ENCODE measurements at places on chromosomes 13 and 19.

- no peak for DNase-seq
Observed at GRCh38 chr19:4007836-4008539, 452 bp downstream of the PIAS4 start.

DNA sequence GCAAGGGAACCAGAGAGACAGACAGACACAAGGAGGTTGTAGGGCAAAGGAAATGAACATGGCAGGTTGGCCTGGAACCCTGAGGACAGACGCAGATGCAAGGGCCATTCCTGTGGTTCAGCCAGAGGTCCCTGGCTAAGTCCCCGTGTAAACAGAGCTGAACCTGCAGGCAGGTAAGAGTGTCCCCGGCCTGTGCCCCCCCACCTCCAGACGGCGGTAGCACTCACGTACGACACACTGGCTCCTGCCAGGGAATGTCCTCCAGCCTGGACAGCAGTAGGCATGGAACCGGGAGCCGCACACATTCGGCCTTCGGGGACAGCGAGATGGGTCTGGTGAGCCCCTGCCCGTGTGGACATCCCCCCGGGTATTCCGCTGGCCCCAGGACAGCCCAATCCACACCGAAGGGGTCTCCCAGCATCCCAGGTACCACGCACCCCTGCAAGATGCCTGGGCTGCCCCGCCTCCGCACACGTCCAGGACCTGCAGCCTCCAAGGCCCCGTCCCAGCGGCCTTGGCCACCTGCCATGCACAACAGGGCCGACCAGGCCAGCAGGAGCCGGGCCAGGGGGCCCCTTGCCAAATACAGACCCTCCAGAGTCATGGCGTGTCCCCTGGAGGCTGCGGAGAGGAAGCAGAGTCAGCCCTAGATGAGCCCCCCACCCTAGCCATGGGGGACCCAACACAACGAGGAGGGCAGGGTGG lies 2.4 kb downstream of the FBN3 start:
- no peak for DNase-seq

GRCh38 chr19:10683064-10683426 lies 18.2 kb upstream of the QTRT1 start:
- no peak for DNase-seq

DNA sequence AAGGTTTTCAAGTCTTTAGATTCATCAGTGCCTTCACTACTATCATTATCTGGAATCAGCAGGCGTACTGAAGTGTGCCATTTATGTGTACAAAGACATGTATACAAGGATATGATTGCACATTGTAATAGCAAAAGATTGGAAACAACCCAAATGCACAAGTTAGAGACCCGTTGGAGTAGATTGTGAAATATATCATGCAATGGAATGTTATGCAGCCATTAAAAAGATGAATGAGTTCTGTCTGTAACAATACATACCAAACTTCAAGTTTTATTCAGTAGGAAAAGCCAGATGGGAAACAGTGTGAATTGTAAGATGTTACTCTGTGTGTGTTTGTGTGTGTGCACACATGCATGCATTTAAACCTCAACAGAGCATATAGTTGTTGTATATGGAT lies 97.9 kb downstream of the DGKH start:
- DNase-seq = no peak

GRCh38 chr13:79320433-79320832 lies 85.6 kb downstream of the RBM26 start:
- DNase-seq = no peak

DNA sequence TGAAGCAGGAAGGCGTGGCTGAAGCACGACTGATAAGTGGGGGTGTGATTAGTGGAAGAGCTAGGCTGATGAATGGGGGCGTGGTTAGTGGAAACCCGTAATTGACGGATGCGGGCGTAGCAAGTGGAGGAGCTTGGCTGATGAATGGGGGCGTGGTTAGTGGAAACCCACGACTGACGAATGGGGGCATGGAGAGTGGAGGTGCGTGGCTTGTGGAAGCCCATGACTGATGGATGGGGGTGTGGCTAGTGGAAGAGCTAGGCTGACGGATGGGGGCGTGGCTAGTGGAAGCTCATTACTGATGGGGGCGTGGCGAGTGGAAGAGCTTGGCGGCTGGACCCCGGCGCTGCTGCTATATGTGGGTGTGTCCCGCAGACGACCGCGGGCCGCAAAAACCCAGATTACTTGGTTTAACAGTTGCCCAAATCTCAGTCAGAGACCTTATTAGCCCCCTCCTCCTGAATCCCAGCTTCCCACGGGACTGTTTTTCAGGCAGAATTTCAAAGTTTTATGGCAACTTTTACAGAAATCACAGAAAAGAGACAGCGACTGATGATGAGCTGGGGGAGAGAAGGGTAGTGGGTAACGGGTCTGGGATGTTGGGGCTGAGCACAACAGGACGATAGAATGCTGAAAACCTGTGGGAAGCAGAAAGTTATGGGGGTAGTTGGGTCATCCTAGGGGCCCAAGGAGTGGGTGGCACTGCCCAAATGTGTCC lies 9.0 kb upstream of the MEIS3 start:
- peak; percentile 89 for DNase-seq

DNA sequence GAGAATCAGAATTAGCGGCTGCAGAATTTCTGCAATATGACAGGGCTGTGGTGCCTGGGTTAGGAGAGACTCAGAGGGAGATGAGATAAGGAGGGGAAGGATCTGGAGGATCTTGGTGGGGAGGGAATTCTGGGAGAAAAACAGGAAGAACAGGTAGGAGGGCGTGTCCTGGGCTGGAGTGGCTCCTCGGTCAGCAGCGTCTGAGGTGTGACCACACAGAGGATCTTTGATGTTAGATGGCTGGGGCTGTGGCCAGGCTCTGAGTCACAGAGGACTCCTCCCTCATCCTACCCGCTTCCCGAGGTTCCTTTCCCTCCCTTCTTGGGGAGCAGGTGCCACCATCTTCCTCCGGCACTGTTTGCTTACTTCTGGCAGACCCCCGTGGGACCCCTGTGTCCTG lies 6.4 kb upstream of the KLK6 start:
- DNase-seq = no peak

DNA sequence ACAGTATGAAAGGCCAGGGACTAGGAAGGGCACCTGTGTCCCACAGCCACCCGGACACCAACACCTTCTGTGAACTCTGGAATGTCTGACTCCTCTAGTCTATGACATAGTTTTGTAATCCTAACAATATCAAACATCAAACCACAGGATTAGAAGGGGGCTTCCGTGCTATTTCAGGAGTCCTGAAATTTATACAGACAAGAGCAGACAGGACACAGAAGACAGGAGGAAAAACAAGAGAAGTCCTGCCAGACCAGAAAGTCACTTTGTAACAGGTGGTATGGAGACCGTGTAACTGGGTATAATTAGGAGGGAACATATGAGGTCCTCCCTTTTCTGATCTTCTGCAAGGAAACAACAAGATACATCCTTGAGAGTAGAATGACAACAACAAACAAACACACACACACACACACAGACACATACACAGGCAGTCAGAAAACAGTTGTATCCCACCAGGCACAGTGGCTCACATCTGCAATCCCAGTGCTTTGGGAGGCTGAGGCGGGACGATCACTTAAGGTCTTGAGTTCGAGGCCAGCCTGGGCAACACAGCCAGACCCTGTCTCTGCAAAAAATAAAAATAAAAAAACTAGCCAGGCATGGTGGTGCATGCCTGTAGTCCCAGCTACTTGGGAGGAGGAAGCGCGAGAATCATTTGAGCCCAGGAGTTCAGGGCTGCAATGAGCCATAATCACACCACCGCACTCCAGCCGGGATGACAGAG lies 13.1 kb downstream of the INSR start:
- DNase-seq = no peak

- DNase-seq = no peak
Observed at GRCh38 chr19:40210889-40211288, 7.3 kb downstream of the TTC9B start.

GRCh38 chr19:8334458-8335342 lies 8.4 kb downstream of the KANK3 start:
- peak; percentile 62 for DNase-seq

- no peak for DNase-seq
Observed at GRCh38 chr13:32409561-32410421, 18.1 kb downstream of the N4BP2L1 start.

DNA sequence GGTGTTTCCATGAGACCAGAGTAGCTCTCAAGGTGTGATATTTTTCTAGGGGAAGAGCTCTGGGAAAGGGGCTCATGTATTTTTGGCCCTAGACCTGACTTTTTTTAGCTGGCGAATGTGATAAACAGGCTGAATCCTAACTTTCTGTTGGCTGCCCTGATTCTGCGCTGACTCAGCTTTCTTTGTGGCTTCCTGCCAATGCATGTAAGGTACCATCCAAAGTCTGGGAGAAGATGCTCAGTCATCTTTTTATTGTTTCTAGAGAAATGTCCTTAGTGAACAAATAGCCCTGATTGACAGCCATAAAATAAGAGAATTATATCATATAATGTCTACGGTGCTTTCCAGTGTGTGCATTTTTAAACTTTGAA lies 113.6 kb upstream of the MBNL2 start:
- DNase-seq = no peak

DNA sequence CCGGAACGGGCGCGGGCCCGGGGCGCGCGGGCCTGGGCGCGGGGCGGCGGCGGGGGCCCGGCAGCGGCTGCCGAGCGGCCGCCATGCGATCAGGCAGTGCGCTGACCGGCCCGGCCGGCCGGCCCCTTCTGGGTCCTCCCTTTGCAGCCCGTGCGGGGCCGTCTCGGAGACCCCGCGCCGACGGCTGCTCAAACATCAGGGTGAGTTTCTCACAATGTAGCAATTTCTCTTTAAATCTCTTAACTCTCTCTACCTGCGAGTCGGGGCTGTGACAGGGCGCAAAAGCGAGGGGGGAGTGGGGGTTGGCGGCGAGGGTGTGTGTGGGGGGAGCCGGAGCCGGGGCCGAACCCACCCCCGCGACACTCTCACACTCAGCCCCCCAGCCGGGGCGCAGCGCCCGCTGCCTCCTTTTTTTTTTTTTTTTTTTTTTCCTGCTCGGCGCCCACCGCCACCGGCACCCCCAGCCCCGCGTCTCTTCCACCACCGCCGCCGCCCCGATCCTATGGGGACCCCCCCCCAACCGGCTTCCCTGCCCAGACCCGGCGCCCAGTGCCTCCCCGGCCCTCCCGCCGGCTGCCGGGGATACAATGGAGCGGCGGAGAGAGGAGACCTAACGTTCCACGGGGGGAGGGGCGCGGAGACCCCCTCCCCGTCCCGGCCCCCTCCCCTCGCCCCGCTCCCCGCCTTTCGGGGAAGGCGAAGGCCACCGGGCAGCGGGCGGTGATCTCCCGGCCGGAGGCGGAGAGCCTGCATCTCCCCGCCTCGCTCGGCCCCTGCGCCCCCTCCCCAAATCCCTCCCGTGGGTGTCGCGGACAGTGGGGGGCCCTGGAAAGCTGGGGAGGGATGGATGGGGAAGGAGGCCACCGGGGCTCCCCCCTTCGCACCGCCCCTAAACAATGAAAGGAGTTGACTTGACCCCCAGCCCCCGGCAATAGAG lies at the start of gene BICRA:
BICRA (plus strand) TSS at position 166 of the 937 bp plus-strand sequence. CDS start 64,441 bp downstream, outside the sequence.
- DNase-seq = peak; percentile 86

DNA sequence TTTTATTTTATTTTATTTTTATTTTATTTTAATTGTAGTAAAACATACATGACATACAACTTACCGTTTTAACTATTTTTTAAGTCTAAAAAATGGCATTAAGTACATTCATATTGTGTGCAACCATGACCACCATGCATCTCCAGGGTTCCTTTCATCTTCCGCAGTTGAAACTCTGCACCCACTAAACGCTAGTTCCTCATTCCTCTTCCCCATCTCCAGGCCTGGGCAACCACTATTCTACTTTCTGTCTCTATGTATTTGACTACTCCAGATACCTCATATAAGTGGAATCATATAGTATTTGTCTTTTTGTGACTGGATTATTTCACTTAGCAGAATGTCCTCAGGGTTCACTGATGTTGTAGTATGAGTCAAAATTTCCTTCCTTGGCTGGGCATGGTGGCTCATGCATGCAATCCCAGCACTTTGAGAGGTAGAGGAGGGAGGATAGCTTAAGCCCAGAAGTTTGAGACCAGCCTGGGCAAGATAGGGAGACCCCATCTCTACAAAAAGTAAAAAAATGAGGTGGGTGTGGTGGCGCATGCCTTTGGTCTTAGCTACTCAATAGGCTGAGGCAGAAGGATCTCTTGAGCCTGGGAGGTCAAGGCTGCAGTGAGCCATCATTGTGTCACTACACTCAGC lies 55.7 kb upstream of the ZNF507 start:
- no peak for DNase-seq

DNA sequence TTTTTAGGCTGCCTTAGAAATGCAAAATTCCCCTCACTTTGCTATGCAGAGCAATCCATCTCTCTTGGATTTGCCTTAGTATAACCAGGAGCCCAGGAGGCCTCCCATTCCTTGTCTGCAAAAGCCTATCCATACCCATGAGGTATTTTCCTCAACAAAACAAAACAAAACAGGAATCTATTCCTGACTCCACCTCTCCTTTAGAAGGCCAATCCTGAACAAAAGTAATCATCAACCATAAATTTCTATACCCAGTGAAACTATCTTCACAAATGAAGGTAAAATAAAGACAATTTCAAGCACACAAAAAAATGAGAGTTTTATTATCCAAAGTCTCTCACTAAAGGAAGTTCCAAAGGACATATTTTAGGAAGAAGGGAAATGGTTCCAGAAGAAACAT lies 365.7 kb downstream of the KCNRG start:
- DNase-seq = no peak

- no peak for DNase-seq
Observed at GRCh38 chr19:16862826-16863415, 25.9 kb upstream of the F2RL3 start.

DNA sequence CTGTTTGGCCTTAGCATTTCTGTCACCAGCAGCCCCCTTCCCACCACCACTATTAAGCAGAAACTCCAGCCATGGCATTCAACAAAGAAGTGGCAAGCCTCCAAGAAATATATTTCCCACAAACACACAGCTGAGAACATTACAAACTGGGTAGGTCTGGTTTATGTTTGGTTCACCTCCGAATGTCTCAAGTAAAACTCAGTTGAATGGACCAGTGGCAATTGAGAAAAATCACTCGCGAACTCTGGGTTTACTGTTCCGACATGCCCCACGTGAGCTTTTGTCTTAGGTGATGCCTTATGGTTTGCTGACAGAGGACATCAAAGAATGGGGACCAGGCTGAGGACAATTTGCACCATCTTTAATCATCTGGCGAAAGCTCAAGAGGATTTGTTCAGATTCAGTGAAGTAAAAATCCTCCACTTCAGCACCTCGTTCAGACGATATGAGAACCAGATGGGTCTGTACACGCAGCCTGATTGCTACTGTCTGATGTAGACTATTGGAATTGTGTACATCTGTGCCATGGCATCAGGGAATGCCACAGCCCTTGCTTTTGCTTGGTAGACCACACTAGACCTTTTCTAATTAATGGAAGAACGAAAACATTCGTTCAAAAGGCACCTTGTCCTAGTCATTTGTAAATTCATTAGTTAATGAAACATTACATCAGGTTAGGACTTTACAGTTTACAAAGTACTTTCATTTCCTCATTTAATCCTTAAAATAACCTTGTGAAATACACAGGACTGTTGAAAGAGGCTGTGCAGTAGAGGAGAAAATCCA lies 59.4 kb downstream of the SLC10A2 start:
- DNase-seq = no peak

All from GM10248 (cell line).